ENCODE measurements at places on chromosomes 2 and 18.

DNA sequence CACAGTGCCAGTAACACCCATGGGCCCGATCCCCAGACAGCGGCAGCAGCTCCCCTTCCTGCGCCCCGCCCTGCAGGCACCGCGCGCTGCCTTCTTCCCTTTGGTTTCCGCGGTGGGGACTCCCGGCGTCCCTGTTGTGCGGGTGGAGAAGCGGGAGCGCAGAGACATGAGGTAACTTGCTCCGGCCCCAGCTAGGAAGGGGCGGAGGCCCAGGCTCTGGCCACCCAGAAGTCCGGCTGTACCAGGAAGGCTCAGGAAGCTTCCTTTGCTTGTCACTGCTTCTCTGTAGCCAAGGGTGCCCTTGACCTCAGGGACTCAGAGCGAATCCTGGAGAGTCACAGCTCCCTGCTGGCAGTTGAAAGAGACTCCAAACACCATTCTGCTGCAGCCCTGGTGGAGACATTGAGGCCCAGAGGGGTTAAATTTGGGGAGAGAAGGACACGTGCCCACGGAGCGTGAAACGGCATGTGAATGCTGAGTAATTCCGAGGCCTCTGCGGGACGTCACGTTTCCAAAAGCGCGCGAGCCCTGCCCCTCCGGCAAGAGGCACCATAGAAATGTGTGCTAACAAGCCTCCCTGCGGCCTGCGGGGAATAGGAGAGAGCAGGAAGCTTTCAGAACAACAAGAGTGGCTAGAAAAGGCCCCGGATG lies 6.7 kb upstream of the ADCY3 start:
- no peaks in the 10 kb centered on the region for H3K36me3 ChIP-seq
- no peaks in the 10 kb centered on the region for H3K27me3 ChIP-seq
- peaks cover 13% of the 10 kb centered on the region for H3K4me1 ChIP-seq
- DNase-seq: peak; percentile 81
- H3K27ac ChIP-seq: peak overlapping the region; percentile 15

DNA sequence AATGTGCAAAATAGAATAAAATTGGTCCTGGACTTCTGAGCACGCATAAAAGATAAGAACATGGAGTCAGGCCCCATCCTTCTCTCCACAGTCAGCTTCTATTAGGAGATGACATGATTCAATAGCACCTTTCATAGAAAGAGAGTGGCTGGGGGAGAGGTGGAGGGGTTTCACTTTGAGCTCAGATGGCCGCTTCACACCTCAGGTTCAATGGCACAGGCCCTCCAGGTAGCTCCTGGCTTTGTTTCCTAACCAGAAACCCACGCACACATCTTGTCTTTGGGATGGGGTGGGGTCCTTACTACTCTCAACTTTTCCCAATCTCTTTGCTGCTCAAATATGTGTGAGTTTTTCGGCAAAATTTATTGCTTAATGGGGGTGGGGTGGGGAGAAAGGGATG lies 332.3 kb downstream of the CLIP4 start:
- no peak overlapping the region for H3K4me3 ChIP-seq
- no peaks in the 10 kb centered on the region for H3K4me1 ChIP-seq
- no peaks in the 10 kb centered on the region for H3K36me3 ChIP-seq

DNA sequence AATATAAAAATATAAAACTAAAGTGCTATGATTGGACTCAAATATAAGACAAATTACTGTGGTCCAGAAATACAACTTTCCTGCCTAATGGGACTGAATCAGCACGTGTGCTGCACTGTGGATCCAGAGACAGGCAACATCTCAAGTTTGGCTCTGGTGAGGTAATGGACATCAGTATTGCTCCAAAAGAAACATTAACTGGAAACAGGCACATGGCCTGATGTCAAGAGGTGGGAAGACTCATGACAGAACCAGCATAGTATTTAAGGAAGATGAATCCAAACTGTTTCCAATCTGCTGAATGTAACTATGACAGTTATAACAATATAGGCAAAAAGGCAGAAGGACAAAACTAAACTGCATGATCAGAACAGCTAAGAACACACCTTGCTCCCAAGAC lies 354.6 kb downstream of the FSIP2 start:
- no peak for DNase-seq

- H3K4me3 ChIP-seq: no peak overlapping the region
- no peak for DNase-seq
- no peaks in the 10 kb centered on the region for H3K4me1 ChIP-seq
- no peaks in the 10 kb centered on the region for H3K36me3 ChIP-seq
Observed at GRCh38 chr2:112710956-112711750, 9.7 kb upstream of the NT5DC4 start.

GRCh38 chr2:112959109-112959812 lies 18.5 kb upstream of the IL36G start:
- H3K27me3 ChIP-seq: no peaks in the 10 kb centered on the region
- H3K36me3 ChIP-seq: no peaks in the 10 kb centered on the region
- DNase-seq: no peak
- H3K4me1 ChIP-seq: no peaks in the 10 kb centered on the region
- no peak overlapping the region for H3K27ac ChIP-seq

GRCh38 chr2:85595301-85596025 lies at the start of gene RNF181:
TSS of gene RNF181 (plus strand) at chr2:85595745. CDS start at chr2:85595764, 19 bp downstream.
- H3K4me1 ChIP-seq: peaks cover 47% of the 10 kb centered on the region
- no peaks in the 10 kb centered on the region for H3K27me3 ChIP-seq
- peak within 1 kb of the TSS; percentile 82 for H3K4me3 ChIP-seq
- peaks cover 45% of the 10 kb centered on the region for H3K36me3 ChIP-seq
- DNase-seq: peak; percentile 92

- H3K4me1 ChIP-seq: no peaks in the 10 kb centered on the region
- H3K27me3 ChIP-seq: peaks cover 38% of the 10 kb centered on the region
- no peak overlapping the region for H3K4me3 ChIP-seq
- no peak for DNase-seq
- H3K36me3 ChIP-seq: no peaks in the 10 kb centered on the region
Observed at GRCh38 chr2:10913501-10914271, 2.0 kb downstream of the KCNF1 start.

GRCh38 chr18:43009674-43010073 lies 105.8 kb downstream of the RIT2 start:
- H3K27me3 ChIP-seq: no peaks in the 10 kb centered on the region
- H3K4me3 ChIP-seq: no peak overlapping the region
- H3K4me1 ChIP-seq: no peaks in the 10 kb centered on the region
- DNase-seq: no peak
- no peaks in the 10 kb centered on the region for H3K36me3 ChIP-seq

DNA sequence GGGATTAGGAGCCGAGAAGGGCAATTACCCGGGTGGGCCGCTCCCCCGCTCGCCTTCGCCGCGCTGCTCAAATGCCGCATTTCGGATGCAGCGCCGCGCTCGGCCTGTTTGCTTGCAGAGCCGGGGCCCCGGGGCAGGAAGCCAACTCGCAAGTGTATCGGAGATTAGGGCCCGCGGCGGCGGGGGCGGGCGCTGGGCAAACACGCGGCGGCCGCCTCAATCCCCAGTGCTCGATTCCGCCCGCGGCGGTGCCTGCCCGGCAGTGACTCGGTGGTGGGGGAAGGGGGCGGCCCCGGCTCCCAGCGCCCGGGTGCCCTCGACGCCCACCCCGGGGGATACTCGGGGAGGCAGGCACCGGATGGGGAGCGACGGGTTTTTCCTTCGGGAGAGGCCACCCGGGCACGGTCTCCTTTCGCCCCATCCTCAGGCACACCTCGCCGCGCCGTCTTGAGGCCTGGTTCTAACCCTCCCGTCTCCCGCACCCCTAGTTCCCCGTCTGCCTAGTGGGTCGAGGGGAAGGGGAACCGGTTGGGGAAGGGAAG lies 26.6 kb upstream of the NOTO start:
- H3K36me3 ChIP-seq: no peaks in the 10 kb centered on the region
- peak overlapping the region; percentile 75 for H3K4me3 ChIP-seq
- peaks cover 13% of the 10 kb centered on the region for H3K4me1 ChIP-seq
- peaks cover 8% of the 10 kb centered on the region for H3K27me3 ChIP-seq

DNA sequence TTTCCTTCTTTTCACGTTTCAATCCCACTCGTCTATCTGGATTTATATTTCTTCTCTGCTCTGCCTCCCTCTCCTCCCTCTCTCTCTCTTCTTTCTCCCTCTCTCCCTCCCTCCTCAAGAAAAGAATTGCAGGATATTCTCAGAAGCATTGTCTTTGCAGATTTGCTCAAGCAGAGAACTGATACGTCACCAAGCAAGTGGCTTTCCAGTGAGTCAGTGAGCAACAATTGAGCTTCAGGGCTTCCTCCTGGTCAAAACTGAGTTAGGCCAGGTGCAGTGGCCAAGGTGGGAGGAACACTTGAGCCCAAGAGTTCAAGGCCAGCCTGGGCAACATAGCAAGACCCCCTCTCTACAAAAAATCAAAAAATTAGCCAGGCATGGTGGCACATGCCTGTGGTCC lies 151.1 kb downstream of the SMAD2 start:
- H3K27me3 ChIP-seq: no peaks in the 10 kb centered on the region
- peaks cover 4% of the 10 kb centered on the region for H3K4me1 ChIP-seq
- no peak for DNase-seq
- no peak overlapping the region for H3K4me3 ChIP-seq

DNA sequence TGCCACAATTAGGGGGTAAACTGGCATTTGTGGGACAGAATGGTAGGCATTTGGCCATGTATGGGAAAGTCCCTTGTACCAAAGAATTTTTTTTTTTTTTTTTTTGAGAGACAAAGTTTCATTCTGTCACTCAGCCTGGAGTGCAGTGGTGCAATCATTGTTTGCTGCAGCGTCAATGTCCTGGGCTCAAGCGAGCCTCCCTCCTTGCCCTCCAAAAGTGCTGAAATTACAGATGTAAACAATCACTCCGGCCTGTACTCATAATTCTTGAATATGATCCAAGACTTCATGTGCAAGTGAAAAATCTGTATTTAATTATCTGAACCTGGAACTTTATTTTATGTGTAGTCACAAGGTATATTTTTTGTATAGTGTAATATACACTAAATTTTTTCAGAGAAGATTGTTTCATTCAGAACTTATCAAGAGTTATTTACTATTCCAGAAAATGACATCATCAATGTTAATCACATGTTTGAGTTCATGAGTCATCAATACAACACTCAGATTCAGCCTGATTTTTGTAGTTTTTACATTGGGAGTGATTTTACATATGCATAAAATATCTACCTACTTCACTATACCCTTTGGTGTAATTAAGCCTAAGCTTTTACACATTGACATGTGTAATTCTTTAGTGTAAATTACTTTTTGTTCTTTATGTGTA lies 138.7 kb upstream of the L3MBTL4 start:
- H3K27me3 ChIP-seq: no peaks in the 10 kb centered on the region
- H3K27ac ChIP-seq: no peak overlapping the region
- no peaks in the 10 kb centered on the region for H3K4me1 ChIP-seq
- H3K36me3 ChIP-seq: no peaks in the 10 kb centered on the region
- DNase-seq: no peak

DNA sequence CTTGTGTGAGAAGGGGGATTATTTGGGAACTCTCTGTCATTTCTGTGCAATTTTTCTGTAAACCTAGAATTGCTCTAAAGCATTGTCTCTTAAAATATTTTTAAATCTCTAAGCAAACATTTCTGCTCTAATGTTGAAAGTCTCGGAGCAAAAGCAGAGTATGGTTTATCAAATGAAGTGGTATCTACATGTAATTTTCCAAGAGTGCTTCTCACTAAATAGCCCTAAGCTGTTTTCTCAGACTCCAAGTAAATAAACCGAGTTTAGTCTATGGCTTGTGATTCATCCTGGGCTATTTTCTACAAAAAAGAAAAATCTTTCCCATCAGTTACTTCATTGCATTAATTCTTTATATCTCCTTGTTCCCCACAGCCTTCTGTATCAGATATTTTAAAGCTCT lies 90.8 kb downstream of the METTL4 start:
- H3K4me1 ChIP-seq: no peaks in the 10 kb centered on the region
- no peaks in the 10 kb centered on the region for H3K36me3 ChIP-seq
- no peaks in the 10 kb centered on the region for H3K27me3 ChIP-seq
- H3K27ac ChIP-seq: no peak overlapping the region
- no peak for DNase-seq
- no peak overlapping the region for H3K4me3 ChIP-seq

DNA sequence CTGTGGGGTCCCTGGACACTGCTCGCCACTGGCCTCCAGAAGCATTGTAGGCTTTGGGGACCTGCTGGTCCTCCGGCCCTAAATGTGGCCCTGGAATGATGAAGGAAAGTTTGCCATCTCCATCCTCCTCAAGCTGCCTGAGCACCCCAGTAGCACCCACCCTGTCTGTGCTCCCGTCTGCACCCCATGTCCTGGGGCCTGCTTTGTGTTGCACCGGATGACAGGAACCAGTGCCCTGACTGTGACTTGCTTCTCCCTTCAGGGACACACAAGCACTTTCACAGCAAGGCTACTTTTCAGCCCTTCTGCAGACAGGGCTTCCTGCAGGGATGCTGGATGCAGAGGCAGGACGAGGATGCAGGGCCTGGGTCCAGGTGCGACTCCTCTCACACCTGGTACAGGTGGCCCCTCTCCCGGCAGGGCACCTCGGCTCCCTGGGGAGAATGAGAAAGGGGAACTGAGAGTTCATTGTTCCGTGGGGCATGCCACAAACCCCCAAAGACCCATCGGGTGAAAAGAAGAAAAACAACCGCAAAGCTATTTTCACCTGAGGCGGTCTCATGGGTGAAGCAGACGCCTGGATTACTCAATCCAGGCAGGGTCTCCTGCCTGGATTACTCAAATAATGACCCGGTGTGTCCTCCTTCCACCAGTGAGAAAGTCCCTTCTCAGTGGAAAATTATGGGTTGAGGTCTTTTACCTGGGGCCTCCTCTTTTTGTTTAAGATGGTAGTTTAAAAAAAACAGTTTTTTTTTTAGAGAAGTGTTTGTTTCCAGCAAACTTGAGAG lies 74.9 kb downstream of the LONRF2 start:
- H3K4me1 ChIP-seq: no peaks in the 10 kb centered on the region
- H3K27ac ChIP-seq: no peak overlapping the region
- DNase-seq: no peak

GRCh38 chr2:237556773-237557632 lies 9.4 kb upstream of the PRLH start:
- no peaks in the 10 kb centered on the region for H3K27me3 ChIP-seq
- peaks cover 12% of the 10 kb centered on the region for H3K4me1 ChIP-seq
- no peaks in the 10 kb centered on the region for H3K36me3 ChIP-seq
- H3K4me3 ChIP-seq: no peak overlapping the region

DNA sequence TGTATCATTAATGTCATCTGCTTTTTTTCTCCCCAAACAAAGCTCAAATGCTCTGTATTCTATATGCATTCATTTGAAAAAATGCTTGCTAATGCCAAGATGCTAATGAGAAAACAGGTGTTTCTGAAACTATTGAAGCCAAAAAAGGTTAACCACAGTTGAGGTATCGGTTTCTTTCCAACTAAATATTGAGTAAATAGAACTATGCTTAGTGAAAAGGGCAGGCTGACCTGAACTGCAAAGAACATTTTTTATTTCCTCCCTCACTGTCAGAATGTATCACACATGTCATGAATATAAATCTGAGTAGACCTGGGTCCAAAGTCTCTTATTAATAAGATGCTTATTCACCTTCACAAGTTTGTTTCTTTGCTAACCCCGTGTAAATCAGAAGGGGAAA lies 866.6 kb downstream of the CPS1 start:
- DNase-seq: no peak
- no peaks in the 10 kb centered on the region for H3K4me1 ChIP-seq
- peaks cover 16% of the 10 kb centered on the region for H3K36me3 ChIP-seq
- H3K27me3 ChIP-seq: no peaks in the 10 kb centered on the region
- H3K27ac ChIP-seq: no peak overlapping the region

GRCh38 chr2:45648636-45649035 lies 2.8 kb upstream of the PRKCE start:
- no peak overlapping the region for H3K27ac ChIP-seq
- H3K27me3 ChIP-seq: no peaks in the 10 kb centered on the region
- H3K36me3 ChIP-seq: no peaks in the 10 kb centered on the region
- H3K4me1 ChIP-seq: peaks cover 22% of the 10 kb centered on the region

- no peaks in the 10 kb centered on the region for H3K27me3 ChIP-seq
- no peaks in the 10 kb centered on the region for H3K36me3 ChIP-seq
- DNase-seq: no peak
- no peak overlapping the region for H3K4me3 ChIP-seq
- H3K27ac ChIP-seq: no peak overlapping the region
Observed at GRCh38 chr2:165843351-165843750, 49.3 kb upstream of the GALNT3 start.
